NCI-H446 treated with DMSO at 0.1 percent for 48 hours (cell line): ENCODE measurements at places on chromosomes 2 and 18.
A peak's percentile ranks its signal among the peaks of the same experiment; 100 is the strongest.

GRCh38 chr2:60297296-60298005 is 256.0 kb downstream of the BCL11A start:
- DNase-seq = no peak

DNA sequence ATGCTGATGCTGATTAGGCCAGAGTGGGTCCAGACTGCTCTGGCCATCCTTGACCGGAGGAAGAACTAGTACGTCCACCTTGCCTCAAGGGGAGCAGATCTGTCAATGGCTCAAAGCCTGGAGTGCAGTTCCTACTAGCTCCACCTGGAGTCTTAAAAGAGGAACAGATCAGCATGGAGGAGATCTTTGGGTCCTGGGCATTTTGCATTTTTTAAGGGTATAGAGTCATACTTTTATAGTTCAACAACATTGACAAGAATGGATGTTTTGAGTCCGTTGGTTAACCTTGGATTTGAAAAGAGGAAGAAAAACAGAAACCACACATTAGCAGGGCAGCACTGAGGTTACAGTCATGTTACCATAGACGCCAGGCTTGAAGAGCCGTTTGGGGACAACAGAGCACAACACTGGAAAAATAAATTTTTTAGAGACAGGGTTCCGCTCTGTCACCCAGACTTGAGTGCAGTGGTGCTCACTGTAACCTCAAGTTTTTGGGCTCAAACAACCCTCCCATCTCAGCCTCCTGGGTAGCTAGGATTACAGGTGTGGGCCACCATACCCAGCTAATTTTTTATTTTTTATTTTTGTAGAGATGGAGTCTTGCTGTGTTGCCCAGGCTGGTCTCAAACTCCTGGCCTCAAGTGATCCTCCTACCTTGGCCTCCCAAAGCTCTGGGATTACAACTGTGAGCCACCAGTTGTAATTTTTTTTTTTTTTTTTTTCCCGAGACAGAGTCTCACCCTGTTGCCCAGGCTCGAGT is 78.5 kb downstream of the PRKCE start:
- no peak for DNase-seq

- DNase-seq = no peak
Measured at GRCh38 chr2:196609806-196610205, 29.7 kb upstream of the CCDC150 start.

DNA sequence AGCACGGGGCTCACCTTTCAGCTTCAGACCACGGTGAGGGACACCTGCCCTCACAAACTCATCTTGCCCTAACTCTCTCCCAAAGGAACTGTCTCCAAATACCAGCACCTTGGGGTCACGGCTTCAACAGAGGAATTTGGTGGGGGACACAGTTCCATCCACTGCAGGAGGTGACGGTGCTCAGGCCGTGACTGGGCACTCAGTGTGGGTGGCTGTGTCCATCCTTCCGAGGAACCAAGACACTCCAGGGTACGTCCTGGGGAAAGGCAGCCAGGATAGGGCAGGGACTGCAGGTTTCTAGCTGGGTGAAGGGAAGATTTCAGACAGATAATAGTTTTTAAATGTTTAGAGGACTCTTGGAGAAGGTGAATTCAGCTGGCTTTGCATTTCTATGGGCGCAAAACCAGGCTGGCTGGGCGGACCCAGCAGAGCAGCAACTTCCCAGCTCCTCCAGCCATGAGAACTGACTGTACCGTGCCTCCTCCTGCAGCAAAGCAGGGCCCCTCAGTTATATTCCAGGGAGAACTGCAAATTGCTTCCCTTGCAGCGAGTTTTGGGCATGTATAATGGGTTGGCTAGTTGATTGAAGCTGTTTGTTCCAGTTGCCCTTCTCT is 23.9 kb upstream of the ALLC start:
- DNase-seq = no peak

GRCh38 chr2:204791230-204791629 is 246.0 kb downstream of the PARD3B start:
- no peak for DNase-seq

DNA sequence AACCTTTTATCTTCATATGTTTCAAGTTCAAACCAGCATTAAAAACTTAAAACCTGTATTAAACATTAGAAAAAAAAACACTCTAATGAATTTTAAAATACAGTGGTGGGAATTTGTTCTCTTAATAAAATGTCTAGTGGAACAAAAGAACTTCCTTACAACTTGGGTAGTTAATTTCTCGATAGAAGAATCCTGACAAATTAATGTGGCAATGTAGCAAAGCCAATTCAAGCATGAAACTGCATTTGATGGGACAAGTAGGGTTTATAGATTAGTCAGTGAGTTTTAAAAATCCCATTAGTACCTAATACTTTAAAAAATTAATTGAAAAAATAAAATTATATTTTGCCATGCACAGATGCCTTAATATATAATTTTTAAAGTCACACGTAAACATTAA is 59.4 kb downstream of the PDE1A start:
- DNase-seq = no peak

GRCh38 chr2:24915796-24916195 is 4.2 kb downstream of the ADCY3 start:
- DNase-seq = no peak

DNA sequence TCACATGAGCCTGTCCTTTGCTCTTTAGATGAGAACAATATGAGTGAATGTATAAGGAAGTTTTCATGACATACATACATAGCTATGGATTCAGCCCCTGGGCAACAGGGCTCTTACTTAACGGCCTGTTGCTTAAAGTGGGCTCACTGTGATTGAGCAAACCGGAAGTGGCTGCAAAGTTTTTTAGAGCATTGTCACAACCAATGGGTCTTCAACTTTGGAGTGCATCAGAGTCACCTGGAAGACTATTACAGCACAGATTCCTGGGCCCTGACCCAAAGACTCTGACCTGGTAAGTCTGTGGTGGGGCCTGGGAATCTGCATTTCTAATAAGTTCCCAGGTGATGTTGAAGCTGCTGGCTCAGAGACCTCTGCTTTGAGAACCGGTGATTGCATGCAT is 106.3 kb upstream of the SEC11C start:
- DNase-seq = no peak

DNA sequence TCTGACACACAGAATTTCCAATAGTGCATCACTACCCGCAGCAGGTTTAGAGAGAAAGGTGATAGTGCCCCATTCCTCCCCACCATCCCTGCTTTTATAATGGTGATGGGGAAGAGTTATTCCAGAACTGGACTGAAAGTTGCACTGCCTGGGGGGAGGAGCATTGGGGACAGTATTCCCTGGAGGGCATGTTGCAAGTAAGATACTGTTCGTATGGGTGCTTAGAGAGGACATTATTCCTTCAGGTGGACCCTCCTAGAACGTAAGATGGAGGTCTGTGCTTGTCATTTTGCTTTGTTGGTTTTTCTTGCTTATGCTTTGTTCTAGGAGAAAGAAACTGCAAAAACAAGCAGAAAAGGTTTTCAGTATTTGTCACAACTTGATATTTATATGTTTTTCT is 23.7 kb downstream of the MRPS9 start:
- no peak for DNase-seq

- no peak for DNase-seq
Measured at GRCh38 chr2:161980976-161981375, 93.0 kb downstream of the DPP4 start.

GRCh38 chr2:72822794-72823193 is 3.0 kb downstream of the EXOC6B start:
- DNase-seq = no peak

GRCh38 chr18:63154350-63155152 is 165.0 kb downstream of the BCL2 start:
- DNase-seq = no peak

- no peak for DNase-seq
Measured at GRCh38 chr2:201228271-201228911, 31.9 kb upstream of the CASP8 start.

DNA sequence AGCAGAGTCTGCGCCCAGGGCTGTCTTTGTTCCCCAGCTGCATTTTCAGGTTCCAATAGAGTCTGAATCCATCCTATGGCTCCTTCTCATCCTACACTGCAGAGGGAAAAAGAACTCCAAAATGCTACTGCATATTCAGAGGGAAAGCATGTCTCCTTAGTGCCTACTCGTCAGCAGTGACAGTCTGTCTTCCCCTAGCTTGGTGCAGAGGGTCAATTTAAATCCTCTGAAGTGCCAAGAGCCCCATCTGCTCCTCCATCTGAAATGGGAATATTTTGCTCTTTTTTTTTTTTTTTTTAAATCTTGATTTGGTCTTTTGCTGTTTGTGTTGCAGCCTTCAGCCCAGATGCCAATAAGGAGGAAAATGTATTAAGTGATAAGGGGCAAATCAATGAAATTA is 199.3 kb downstream of the RNF144A start:
- DNase-seq = peak; percentile 48

- DNase-seq = no peak
Measured at GRCh38 chr2:144465749-144466148, 54.2 kb downstream of the ZEB2 start.

GRCh38 chr2:160381425-160381951 is 112.1 kb downstream of the RBMS1 start:
- no peak for DNase-seq

GRCh38 chr18:12315911-12316310 is 7.9 kb downstream of the TUBB6 start:
- DNase-seq = no peak

- DNase-seq = no peak
Measured at GRCh38 chr2:208595386-208596275, 189.0 kb downstream of the PTH2R start.

DNA sequence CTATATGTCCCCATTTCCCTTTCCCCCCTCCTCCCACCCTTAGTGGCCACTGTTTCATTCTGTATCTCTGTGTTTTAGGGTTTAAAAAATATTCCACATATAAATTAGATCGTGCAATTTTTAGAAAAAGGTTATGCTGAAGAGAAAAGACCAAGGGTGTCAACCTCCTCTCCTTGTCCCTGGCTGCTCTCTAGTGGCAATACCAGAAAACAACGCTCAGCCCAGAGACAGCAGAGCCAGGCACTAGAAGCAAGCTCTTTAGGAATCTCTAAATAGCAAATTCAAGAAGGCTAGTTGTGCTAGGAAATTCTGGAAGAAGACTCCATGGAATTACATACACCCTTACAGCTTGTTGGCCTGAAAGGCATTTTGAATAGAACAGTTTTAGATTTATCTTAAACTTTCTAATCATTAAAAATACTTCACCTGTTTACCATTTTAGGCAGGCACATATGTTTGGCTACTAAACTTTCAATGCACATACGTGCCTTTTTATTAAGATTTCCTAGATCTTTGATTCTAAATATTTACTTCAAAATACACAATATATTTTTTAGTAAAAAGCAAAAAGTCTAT is 35.1 kb upstream of the RASGRP3 start:
- DNase-seq = no peak

DNA sequence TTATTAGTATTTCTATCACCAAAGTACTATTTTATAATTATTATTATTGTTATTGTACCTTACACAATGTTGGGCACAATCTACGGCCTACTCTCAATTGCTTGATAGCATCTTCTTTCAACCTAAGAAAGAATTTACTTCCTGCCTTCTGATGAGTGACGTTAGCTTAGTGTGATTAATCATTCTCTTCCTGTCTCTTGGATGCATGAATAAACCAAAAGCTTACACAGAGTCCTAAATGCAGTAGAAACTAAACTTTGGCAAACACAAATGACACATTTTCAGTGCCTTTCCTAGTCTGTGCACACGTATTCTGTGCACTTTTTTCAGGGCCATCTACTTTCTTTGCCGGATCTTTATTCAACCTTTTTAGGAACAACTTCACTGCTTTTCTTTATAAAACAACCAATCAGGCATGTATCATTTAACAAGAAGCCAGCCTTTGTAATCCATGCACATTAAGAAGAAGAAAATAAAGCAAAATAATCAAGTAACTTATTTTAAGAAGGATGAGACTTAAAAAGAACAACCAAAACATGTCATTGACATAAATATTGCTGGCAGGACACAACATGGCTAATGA is 19.1 kb downstream of the TRAK2 start:
- DNase-seq = no peak

GRCh38 chr2:165202239-165202638 is 1.6 kb downstream of the SCN3A start:
- DNase-seq = no peak

- no peak for DNase-seq
Measured at GRCh38 chr2:230129343-230129742, 60.6 kb upstream of the SLC16A14 start.

DNA sequence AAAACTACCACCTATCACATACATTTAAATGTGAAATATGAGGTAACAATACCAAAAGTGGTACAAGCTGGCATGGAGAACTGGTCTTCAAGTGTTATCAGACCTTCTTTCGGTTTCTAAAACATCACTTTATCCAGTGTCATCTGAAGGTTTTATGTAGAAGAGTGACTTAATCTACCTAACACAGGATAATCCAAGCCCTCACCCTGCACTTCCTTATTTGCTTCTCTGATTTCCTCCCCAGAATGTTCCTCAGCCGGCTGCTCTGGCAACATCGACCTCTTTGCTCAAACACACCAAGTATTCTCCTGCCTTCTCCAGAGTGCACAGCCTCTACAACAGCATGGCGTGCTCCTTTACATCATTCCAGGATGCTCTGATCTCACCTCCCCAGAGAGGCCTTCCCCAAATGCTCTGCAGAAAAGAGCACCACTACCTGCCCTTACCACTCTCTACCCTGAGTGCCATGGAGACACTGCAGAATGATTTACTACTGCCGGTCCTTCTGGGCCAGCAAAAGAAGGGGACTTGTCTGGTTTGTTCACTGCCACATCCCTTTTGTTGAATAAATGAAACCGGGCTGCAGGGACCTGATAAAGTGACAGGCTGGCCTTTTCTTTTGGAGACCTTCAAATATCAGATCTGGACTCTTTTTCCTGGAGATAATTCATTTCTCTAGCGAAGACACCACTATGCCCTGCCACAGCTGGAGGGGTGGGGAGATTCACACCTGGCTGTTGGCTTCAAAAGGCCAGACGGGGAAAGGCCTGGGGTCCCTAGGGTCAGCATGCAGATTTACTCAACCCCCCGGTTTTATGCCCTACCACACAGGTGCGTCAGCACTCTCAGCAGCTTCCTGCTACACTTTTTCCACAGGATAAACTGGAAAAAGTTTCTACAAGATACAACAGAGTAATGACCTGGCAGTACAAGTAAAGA is 42.0 kb downstream of the TTR start:
- DNase-seq = no peak

- no peak for DNase-seq
Measured at GRCh38 chr2:21461754-21462240, 338.0 kb downstream of the TDRD15 start.

GRCh38 chr2:192687015-192687414 is 492.3 kb upstream of the TMEFF2 start:
- DNase-seq = no peak

- no peak for DNase-seq
Measured at GRCh38 chr2:181165199-181165868, 184.9 kb downstream of the UBE2E3 start.

GRCh38 chr2:42450136-42450535 is 43.6 kb downstream of the KCNG3 start:
- DNase-seq = no peak

DNA sequence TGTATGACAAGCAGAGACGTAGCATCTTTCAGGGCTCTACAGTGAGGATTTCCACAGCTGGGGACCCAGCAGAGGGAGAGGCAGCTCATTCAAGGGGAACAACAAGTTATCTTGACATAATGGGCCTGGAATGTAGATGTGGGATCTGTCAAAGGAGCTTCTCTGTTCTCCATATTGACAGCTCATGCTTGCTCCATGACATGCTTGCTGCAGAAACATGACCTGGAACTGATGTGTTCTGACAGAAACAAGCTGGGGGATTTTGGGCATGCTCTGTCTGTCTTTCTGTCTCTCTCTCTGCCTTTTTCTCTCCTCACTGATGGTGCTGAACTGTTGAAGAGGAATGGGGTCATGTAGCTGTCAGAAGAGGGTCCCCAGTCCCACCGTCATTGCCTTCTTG is 79.6 kb downstream of the MMADHC start:
- DNase-seq = no peak
